Stimulated activated CD4-positive, alpha-beta T cell treated with anti-CD3 and anti-CD28 coated beads, Interleukin-2, amount 100 ng/mL, for 24 hours (primary cell): ENCODE measurements at places on chromosomes 2 and 18.
A peak's percentile ranks its signal among the peaks of the same experiment; 100 is the strongest.

GRCh38 chr2:185628985-185629384 is 109.6 kb upstream of the FSIP2 start:
- peak; percentile 11 for DNase-seq

GRCh38 chr2:39642051-39642718 is 23.5 kb upstream of the TMEM178A start:
- no peak for DNase-seq

DNA sequence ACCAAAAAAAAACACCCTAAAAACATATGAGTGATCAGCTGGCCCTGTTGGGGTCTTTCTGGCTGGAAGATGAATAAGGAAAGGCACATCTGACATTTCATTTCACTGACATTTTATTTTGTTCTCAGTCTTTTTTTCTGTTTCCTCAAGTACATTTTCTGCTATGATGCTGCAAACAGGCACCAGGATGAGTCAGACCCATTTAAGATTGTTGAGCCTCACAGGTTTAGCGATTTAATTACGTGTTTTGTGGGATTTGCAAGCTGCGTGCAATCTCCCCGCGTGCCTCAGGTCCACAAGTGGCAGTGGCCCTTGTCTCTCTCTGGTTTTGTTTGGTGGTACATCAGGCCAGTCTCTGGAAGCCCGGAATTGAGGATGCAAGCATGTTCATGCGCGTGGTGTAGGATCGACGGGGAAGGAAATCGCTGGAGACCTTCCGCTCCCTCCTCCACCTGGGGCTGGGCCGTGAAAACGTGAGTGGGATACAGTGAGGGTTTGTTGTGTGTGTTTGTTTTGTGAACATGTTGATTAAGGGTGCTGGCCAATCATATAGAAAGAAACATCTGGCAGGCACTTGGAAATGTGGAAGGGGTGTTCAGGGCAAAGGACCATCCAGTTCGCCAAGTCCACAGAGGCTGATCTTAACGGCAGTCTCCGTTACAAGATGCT is 120.2 kb upstream of the ZNF516 start:
- no peak for DNase-seq

DNA sequence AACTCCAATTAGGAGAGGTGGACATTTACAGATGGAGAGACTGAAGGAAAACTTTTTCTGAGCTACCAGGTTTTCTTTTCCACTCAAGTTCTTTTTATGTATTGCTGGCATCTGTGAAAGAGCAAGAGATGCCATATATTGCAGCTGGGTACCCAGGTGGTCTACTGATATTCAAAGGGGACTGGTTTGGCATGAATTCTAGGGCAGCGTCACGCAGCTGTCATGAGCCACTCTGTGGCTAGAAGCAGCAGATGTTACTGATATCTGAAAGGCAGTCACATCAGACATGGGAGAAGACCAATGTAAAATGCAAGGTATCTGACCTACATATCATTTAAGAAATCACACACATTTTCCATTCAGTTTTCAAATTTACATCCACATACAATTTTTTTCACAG is 408.8 kb downstream of the GALNT13 start:
- no peak for DNase-seq

GRCh38 chr2:224951723-224952481 is 90.4 kb downstream of the DOCK10 start:
- no peak for DNase-seq

- no peak for DNase-seq
Measured at GRCh38 chr2:207183506-207183905, 17.8 kb upstream of the KLF7 start.

- no peak for DNase-seq
Measured at GRCh38 chr2:235002198-235003095, 50.6 kb downstream of the SH3BP4 start.

DNA sequence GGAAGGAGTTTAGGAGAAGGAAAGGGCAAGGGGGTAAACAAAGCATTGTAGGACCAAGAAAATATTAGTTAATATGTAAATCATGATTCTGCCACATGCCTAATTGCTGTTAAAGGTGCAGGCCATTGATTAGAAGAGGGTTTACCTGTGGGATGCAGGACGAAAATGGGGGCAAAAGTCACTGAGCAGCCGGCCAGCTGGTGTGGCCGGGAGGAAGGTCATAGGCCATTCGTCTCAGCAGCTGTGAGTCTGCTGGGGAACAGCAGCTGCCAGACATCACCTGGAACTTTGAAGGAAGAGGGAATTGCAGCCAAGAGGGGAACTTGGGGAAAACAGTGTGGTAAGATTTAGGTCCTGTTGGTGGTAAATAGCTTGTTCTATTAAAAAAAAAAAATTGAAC is 184.4 kb downstream of the DYSF start:
- DNase-seq: no peak

GRCh38 chr2:220931491-220931890 is 640.6 kb downstream of the EPHA4 start:
- DNase-seq: no peak

DNA sequence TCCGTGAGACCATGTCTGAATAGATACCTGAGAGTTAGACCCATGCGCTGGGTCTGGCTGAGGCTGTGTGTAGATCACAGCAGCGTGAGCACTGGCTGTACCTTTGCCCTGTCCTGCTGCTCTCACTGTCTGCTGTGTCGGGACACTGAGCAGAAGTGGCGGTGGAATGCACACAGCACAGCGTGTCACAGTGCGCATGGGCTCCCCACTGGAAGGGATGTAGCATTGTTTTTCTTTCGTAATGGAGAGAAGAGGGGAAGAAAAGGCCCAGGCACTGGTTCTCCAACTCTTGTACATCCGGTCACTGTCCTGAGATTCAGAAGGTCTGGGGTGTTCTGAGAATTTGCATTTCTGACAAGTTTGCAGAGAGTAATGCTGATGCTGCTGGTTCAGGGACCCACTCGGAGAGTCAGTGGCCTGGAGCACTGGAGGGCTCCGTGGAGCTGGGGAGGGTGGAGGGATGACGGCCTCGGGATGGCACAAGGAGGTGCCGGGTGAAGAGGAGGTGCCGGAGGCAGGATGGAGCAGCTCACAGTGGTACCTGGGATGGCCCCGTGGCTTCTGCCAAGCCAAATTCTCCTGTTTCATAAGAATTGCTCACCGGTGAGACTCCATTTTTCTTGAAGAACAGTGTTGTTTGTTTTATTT is 252.8 kb downstream of the LDLRAD4 start:
- no peak for DNase-seq

- no peak for DNase-seq
Measured at GRCh38 chr2:182391443-182391842, 35.4 kb downstream of the PDE1A start.

GRCh38 chr2:84768840-84769239 is 112.0 kb downstream of the TRABD2A start:
- DNase-seq: no peak

- DNase-seq: no peak
Measured at GRCh38 chr18:52991246-52991645, 651.2 kb downstream of the DCC start.

GRCh38 chr2:174740721-174741120 is 23.6 kb downstream of the CHRNA1 start:
- DNase-seq: no peak

DNA sequence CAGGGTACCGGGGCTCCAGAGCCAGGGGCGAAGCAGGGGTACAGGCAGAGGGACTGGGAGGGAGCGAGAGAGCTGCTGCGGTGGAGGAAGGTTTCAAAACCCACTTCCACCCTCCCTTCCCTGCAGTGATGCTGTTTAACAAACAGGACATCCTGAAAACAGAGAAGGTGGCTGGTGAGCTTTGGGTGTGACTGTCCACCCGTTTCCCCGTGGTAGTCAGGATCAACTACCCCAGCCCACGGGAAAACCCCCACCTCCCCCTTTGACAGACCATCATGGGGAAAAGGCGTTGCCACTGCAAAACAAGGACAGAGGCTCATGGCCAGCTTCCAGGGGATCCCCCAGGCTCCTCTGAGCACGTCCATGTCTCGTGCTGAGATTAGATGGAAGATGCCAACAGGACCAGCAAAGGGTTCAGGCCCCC is 12.9 kb downstream of the TMEM185B start:
- no peak for DNase-seq

DNA sequence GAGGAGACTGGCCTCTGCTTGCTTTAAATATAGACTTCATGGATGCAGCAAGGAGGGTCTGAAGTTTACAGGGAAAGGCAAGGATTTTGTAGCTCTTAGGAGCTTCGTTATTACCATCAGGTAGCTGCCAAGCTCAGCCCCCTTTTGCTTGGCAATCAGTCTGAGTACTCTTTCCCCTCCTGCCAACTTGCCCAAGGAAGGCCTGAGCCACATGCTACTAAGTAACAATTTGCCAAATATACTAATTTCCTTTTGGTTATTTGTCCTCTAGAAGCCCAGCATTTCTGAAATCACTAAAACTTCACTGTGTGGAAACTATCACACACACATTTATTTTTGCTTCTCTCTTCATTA is 85.5 kb upstream of the ITPRID2 start:
- DNase-seq: no peak

DNA sequence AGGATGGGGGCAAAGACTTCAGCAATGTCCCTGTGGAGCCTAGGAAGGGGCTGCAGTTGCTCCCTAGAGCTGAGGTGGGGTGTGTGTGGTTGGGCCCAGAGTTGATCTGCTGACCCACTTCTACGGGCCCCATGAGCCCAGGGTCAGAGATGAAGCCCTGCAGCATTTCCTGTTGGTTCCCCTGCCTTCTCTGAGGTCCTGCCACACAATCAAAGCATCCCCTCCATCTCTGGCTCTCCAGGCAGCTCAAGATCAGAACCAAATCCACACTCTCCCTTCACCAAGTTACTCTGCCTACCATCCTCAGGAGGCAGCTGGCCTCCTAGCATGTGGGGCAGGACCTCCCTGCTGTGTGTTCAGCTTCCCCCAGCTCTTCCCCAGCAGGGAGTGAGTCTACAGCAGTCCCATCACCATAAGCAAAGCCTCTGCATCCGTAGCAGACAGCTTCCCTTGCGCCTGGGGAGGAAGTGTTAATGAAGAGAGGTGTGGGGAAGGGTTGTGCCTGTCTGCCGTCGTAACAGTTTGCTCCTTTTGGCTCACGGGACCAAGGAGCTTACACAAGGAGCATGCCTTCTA is 26.9 kb downstream of the TMEM247 start:
- DNase-seq: no peak

- no peak for DNase-seq
Measured at GRCh38 chr2:65548576-65549256, 116.3 kb upstream of the SPRED2 start.

DNA sequence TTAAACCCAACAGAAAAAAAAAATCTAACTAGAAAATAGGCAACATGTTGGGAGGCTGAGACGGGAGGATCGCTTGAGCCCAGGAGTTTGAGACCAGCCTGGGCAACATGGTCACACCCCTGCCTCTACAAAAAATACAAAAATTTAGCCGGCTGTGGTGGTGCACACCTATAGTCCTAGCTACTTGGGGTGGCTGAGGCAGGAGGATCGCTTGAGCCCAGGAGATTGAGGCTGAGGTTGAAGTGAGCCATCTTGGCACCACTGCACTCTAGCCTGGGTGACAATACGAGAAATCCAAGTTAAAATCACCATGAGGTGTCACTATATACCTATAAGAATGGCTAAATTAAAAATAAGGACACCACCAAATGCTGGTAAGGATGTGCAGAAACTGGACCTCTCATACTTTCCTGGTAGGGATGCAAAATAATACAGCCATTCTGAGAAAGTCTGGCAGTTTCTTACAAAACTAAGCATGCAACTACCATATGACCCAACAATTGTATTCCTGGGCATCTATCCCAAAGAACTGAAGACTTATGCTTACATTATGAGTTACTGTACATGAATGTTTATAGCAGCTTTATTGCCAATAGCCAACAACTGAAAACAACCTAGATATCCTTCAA is 2.2 kb downstream of the SEPTIN10 start:
- no peak for DNase-seq

- DNase-seq: peak; percentile 26
Measured at GRCh38 chr18:63342206-63342605, 22.6 kb upstream of the BCL2 start.

GRCh38 chr18:46859855-46860254 is 57.5 kb downstream of the PIAS2 start:
- no peak for DNase-seq

DNA sequence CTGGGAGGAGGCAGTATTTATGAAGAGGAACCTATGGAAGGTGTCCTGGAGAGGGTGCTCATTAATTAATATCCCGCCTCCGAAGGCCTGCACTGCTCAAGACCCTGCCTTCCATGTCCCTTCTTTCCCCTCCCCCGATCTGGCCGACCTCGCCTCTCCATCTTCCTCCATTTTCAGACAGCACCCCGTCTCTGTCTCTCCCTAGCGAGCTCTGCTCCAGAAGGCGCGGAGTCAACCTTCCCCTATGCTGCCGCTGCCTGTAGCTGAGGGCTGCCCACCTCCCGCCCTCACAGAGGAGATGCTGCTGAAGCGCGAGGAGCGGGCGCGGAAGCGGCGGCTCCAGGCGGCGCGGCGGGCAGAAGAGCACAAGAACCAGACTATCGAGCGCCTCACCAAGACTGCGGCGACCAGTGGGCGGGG is 1.1 kb upstream of the WBP1 start:
- no peak for DNase-seq

GRCh38 chr2:13662055-13662454 is 945.3 kb downstream of the TRIB2 start:
- DNase-seq: no peak

- DNase-seq: no peak
Measured at GRCh38 chr2:144156736-144157640, 362.9 kb downstream of the ZEB2 start.

DNA sequence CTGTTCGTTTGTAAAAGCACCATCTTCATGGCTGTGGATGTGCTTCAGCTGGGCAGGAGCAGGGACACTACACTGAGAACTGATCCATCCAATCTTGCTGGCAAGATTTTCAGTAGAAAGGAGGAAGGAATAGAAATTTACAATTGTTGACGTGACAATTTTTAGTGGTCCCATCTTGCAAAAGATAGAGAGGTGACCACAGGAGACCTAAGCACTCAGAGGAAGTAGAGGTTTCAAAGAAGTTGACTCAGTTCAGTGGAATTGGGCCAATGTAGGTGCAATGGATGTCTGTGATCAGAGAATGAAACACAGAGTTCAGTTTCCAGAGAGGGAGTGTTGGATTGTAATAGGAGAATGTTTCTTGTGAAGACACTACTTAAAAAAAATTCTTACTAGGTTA is 1.4 kb downstream of the UGT1A5 start:
- no peak for DNase-seq

DNA sequence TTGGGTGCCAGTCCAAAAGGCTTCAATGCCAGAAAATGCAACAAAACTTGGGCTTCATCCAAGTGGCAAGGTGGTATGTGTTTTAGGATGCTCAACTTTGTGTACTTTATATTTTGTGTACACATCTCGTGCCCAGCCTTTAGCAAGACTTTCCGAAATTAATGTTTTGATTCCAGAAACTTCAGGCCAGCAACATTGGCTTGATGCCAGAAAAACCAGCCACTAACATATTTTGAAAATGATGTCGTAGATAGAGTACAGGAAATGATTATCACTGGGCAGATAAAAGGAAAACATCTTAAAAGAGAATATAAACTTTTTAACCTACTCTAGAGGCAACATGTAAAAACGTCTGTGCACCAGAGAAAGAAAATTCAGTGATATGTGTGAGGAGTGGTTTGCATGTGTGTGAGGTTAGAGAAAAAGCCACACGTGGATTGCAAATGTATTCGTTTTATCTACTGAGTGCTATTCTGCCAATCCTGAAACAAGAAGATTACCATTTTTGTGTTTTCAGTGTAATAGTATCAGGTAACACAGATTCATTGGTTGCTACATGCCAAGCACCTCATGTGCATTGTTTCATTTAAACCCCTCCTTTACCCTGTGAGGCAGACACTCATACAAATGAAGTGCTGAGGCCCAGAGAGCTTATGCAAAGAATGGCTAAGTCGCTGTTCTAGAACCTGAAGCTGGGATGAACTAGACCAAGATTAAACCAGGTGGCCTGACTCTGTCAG is 264.8 kb downstream of the C1D start:
- DNase-seq: no peak
